ENCODE measurements at places on chromosomes 3 and 15.
A peak's percentile ranks its signal among the peaks of the same experiment; 100 is the strongest.

DNA sequence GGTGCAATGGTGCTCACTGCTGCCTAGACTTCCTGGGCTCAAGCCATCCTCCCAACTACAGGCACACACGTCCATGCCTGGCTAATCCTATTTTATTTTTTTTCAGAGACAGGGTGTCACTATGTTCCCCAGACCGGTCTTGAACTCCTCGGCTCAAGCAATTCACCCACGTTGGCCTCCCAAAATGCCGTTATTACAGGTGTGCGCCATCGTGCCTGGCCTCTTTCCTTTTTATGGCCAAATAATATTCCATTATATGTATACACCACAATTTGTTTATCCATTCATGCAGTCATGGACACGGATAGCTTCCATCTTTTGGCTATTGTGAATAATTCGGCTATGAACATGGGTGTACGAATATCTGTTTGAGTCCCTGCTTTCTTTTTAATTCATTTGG is 962 bp upstream of the NEK4 start:
- no peak for DNase-seq

GRCh38 chr15:65275104-65275727 is 11.5 kb downstream of the PARP16 start:
- no peak for DNase-seq

- DNase-seq = no peak
Observed at GRCh38 chr3:191901741-191902140, 440.8 kb downstream of the PYDC2 start.

DNA sequence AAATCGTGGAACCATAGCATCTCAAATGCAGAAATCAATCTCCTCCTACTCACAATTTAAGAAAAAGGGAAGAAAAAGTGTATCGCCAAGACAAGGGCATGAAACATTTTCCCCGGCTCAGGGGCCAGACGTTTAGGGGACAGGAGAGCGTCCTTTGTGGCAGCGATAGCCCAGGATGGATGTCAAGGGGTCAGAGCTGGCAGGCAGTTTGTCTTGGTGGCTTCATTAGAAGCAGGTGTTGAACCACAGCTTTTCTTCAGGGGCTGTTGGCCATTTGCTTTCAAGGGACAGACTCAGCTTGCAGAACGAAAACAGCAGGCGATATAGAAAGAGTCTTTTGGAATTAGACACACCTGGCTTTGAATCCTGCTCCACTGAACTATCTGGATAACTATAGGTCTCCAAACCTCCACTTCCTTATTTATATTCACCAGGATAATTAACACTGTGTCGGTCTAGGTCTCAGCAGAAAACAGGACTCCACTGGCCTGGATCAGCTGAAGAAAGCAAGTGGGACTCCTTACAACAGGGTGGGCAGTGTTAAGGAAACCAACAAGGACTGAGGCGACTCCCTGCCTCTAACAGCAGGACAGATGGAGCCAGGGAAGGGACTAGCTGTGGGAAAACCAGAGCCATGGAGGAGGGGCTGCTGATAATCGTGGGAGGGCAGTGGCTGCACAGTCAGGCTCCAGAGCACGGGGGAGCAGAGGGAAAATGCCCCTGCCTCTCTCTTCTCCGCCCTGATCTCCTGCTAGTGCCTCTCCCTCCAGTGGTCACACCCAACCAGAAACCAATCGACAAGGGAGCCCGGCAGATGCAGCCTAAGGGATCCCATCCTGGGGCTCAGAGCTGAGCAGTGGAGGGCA is 123.6 kb downstream of the LIPC start:
- peak; percentile 34 for DNase-seq

DNA sequence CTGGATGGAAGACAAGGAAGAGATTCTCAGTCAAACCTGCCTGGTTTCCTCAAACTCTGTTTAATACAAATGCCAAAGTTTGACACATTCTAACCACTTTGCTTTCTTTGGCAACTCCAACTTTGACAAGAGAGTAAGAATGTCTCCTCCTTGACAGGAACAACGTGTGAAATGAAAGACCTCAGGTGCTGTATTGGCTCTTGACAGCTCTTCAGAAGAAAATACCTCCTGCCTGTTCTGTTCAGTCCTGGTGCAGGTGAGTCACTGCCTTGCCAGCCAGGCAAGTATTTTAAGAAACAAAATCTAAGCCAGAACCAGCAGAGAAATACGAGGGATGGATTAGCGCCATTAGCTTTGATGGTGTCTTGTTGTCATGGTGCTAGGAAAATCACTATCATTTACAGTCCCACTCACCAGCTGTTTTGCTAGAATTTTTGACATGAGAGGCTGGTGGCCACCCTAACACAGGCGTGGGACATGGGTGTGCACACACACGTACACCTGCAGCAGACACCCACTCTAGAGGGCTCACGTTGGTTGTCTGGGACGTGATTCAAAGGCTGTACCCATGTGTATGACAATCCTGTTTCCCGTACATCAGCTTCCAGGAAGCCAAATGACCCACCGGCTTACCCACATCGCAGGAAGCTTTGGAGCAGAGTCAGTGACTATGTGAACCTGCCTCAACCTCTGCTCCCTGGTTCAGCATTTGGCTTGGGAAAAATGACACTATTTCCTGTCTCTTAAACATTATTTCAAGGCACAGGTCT is 60.4 kb downstream of the CCNL1 start:
- no peak for DNase-seq
